ENCODE measurements at places on chromosomes 11 and 22.

GRCh38 chr11:62554387-62555167 is 8.0 kb upstream of the AHNAK start:
- no peak for DNase-seq

DNA sequence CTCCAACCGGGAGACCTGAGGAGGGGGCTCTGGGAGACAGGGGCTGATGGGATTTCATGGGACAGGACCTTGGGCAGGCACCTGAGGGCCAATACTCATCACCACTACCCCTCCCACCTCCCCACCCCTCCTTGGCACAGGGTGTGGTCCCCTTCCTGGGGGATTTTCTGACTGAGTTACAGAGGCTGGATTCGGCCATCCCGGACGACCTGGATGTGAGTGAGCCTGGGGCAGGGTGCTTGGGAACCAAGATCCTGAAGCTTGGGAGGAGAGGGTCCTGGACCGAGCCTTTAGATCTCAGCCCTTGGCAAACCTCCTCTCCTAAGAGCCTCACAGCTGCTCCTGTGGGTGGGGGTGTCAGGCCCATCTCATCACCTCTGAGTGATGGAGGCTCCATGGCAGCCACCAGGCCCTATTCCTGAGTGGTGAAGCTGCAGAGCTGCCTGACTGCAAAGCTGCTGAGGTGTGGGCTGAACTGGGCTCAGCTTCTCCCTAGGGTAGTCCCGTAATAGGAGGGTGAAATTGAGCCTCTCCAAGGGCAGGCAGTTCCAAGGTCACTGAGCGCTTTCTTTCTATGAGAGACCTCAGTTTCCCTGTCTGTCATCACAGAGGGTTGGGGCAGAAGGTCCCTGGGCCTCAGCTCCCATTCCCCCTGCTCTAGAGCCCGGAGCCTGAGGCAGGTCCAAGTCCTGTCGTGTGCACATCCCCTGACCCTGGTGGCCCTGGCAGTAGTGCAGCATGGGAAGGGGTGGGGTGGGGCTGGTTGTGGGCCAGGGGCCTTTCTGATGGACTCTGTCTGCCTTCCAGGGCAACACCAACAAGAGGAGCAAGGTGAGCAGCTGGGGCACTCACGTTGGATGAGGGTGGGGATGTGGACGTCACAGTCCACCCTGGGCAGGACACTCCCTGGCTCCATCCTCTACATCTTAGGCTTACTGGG is 6.5 kb downstream of the RGL4 start:
- no peak for DNase-seq

DNA sequence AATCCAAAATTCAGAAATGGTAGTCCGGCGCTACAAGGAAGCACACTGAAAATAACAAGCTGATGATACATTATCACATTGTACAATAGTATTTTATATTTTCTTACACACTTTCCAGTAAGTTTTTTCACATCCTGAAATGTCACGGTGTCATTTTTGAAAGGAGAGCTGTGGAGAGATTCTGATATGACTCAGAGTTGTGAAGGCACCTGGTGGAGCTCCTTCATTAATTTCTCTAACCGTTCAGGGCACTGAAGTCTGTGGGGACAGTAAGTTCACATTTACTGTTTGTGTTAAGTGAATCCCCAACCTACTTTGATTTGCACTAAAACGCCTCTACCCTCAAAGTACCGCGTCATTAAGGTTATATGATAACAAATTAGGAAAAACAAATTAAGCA is 13.3 kb downstream of the LDHAL6A start:
- DNase-seq = no peak

GRCh38 chr11:128026596-128026995 is 560.8 kb downstream of the ETS1 start:
- DNase-seq = no peak

DNA sequence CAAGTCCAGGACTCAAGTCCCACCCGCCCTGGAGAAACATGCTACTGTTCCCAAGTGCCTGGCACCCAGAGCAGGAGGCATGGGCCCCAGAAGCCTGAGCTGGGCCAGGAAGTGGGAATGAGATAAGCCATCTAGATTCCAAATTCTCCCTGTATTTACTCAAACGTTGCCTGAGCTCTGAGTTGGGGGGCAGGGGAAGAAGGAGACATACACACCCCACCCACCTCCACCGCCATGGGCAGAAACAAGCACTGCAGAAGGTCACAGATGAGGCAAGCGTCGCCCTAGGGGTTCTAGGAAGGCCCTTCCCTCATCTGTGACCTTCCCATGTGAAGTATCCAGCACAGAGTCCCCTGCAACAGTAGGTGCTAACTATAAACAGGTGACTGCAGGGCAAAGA is 54.0 kb downstream of the PLEKHA7 start:
- DNase-seq = no peak

GRCh38 chr11:36534276-36534840 is 24.3 kb upstream of the TRAF6 start:
- DNase-seq = no peak

- DNase-seq = no peak
Observed at GRCh38 chr11:105054723-105055493, 9.8 kb upstream of the CARD16 start.

GRCh38 chr22:37970864-37971263 is 13.5 kb downstream of the SOX10 start:
- no peak for DNase-seq
